Natural killer cell (primary cell): ENCODE measurements at places on chromosomes 2 and 18.

DNA sequence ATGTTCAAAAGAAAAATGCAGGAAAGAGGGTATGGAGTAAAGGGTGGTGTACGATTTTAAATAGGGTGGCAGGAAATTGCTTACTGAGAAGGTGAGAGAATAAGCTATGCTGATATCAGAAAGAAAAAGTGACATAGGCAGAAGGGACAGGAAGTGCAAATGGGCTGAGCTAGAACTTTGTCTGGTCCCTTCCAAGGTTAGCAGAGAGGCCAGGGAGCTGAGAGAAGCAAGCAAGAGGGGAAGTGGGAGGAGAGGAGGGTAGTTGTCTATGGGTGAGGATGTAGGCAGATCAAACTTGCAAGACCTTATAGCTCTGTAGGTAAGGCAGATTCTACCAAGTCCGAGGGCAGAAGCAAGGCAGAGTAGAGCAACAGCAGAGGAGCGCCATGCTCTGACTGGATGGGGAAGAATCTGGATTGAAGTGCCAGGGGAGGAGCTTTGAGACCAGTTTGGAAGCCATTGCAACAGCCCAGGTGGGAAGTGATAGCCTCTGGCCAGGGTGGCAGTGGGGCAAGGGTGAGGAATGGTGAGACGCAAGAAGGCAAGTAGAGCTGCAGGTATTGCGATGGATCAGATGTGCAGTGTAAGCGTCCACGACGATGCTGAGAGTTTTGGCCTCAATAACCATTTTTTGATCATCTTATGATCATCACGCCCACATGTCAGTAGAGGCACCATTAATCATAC lies 134.4 kb upstream of the APCDD1 start:
- no peak overlapping the region for H3K4me3 ChIP-seq
- no peak for DNase-seq
- H3K27ac ChIP-seq, result no peak overlapping the region
- H3K36me3 ChIP-seq, result no peaks in the 10 kb centered on the region
- peaks cover 4% of the 10 kb centered on the region for H3K4me1 ChIP-seq

- H3K36me3 ChIP-seq, result no peaks in the 10 kb centered on the region
- no peak overlapping the region for H3K27ac ChIP-seq
- DNase-seq, result no peak
- H3K4me3 ChIP-seq, result no peak overlapping the region
- no peaks in the 10 kb centered on the region for H3K4me1 ChIP-seq
- no peaks in the 10 kb centered on the region for H3K27me3 ChIP-seq
Measured at GRCh38 chr2:209570194-209570593, 146.3 kb downstream of the MAP2 start.

- peaks cover 4% of the 10 kb centered on the region for H3K4me1 ChIP-seq
- no peak overlapping the region for H3K27ac ChIP-seq
- no peaks in the 10 kb centered on the region for H3K27me3 ChIP-seq
- no peak overlapping the region for H3K4me3 ChIP-seq
Measured at GRCh38 chr2:118123561-118124232, 35.4 kb downstream of the INSIG2 start.

DNA sequence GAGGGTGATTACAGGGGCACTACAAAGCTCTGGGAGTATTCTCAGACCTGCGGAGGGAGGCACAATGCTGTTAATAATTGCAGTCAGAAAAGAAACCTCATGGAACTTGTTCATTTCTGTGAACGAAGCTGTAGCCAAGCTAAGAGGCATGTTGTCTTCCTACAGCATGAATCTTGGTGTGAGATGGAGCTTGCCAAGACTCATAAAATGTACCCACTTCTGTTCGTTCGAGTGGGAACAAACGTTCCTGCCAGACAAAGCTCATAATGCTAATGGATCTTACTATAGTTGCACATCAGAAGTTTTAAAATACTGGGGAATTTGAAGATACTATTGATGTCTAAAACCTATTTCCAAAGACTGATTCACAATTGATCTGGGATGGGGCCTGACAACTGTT lies 489.1 kb downstream of the ZEB2 start:
- no peaks in the 10 kb centered on the region for H3K4me1 ChIP-seq
- no peak for DNase-seq
- no peak overlapping the region for H3K27ac ChIP-seq
- no peaks in the 10 kb centered on the region for H3K36me3 ChIP-seq
- no peaks in the 10 kb centered on the region for H3K27me3 ChIP-seq
- H3K4me3 ChIP-seq, result no peak overlapping the region

DNA sequence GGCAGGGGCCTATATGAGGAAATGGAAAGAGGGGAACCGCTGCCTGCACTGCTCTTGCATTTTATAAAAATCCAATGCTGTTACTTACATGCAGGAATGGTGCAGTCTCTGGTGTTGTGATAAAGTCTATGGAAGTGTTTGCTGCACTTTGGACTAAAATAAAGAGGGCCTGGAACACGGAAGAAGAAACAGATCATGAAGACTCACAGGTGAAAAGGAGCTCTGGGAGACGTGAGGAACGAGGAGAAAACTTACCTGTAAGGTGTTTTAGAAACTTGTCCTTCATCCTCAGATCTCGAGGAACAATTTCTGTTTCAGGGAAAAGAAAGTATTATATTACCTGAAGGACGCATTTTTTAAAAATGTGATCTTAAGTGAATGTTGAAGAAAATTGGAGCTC lies 1.9 kb downstream of the ALKAL2 start:
- H3K27me3 ChIP-seq, result peaks cover 16% of the 10 kb centered on the region
- DNase-seq, result no peak
- no peak overlapping the region for H3K27ac ChIP-seq
- H3K4me1 ChIP-seq, result peaks cover 20% of the 10 kb centered on the region
- no peak overlapping the region for H3K4me3 ChIP-seq

DNA sequence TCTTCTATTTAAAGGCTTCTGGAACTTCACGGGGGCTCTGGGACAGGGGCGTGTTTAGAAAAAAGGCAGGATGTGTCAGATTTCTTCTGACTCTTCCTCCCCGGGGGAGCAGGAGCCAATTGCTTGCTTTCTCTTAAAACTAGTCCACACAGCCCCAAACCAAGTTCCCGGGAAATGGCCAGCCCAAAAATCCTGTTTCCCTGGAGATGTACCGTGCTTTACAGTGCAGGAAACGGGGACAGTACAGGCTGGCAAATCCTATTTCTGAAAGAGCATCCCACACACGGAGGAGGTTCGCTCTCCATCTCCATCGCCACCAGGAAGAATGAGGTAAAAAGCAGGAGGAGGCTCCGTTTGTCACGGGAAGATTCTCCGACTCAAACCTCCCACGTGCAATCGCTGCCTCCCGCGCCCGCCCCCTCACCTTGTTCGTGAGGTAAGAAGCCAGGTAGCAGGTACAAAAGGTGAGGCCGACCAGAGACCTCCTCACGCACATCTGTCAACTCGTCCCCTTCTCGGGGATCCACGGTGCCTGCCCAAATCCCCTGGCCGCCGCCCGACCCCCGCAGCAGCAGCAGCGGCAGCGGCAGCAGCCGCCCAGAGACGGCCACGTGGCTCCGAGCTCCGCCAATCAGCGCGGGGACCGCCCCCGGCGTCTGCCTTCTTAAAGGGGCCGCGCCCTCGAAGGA lies 15.6 kb upstream of the RIOK3 start:
- H3K27me3 ChIP-seq, result no peaks in the 10 kb centered on the region
- H3K36me3 ChIP-seq, result no peaks in the 10 kb centered on the region
- peaks cover 18% of the 10 kb centered on the region for H3K4me1 ChIP-seq
- peak overlapping the region; percentile 97 for H3K4me3 ChIP-seq
- H3K27ac ChIP-seq, result peak overlapping the region; percentile 31

DNA sequence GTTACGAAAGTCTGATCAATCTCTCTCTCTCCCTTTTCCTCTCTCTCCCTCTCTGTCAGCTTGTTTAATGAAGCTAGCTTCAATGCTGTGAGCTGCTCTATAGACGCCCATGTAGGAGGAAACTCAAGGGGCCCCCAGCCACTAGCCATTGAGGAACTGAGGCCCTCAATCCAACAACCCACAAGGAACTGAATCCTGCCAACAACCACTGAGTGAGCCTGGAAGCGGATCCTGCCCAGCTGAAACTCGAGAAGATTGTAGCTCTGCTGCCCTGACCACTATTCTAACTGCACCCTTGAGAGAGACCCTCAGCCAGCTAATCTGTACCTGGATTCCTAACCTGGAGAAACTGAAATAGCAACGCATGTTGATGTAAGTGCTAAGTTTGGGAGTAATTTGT lies 129.2 kb downstream of the BCL11A start:
- no peak overlapping the region for H3K27ac ChIP-seq
- no peaks in the 10 kb centered on the region for H3K27me3 ChIP-seq
- no peak overlapping the region for H3K4me3 ChIP-seq
- DNase-seq, result no peak
- H3K36me3 ChIP-seq, result no peaks in the 10 kb centered on the region
- H3K4me1 ChIP-seq, result peaks cover 2% of the 10 kb centered on the region

DNA sequence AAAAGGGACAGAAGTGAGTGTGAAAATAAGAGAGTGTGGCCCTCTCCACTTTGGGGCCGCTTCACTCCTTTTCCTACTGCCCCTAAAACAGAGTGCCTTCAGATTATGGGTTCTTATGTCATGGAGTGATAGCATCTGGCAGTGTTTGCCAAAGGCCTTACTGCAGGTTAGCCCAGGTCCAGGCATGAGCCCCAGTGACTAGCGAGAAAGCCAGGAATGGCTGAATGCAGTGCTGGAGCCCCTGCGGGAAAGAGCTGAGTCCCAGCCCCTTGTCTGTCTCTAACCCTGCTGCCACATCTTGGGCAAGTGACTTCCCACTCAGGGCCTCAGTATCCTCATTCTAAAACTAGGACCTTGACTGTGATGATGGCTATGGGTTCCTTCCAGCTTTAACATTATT lies 6.0 kb downstream of the IGFBP5 start:
- no peak overlapping the region for H3K4me3 ChIP-seq
- H3K36me3 ChIP-seq, result no peaks in the 10 kb centered on the region
- DNase-seq, result no peak
- peaks cover 23% of the 10 kb centered on the region for H3K4me1 ChIP-seq

GRCh38 chr2:74554820-74555531 lies 456 bp downstream of the DOK1 start:
- H3K4me1 ChIP-seq, result peaks cover 24% of the 10 kb centered on the region
- H3K27ac ChIP-seq, result peak overlapping the region; percentile 66
- DNase-seq, result peak; percentile 39
- peak overlapping the region; percentile 70 for H3K4me3 ChIP-seq

DNA sequence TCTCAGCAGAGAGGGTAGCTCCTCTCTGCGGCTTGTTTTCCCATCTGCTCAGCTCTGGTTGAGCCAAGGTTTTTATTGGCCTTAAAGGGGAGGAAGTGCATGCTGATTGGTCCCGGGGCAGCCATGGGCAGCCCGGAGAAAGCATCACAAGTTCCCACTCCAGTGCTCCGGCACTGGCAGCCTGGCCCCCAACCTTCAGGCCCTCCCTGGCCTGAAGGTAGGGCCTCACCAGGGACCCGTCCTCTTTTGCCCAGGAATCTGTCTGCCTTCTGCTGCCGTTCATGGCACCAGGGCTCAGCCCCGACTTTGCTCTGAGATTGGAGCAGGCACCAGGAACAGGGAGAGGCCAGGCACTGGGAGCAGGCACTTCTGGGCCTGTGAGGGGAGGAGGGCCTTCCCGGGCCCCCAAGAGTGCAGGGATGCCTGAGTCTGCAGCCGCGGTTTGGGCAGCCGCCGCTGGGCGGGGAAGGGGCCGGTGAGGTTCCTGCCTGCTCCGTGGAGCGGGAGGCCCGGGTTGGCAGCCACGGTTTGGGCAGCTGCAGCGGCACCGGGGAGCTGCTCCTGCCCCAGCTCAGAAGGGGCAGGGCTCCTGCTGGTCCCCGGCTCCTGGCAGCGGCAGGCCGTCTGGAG lies 17.5 kb upstream of the ILKAP start:
- H3K4me3 ChIP-seq, result no peak overlapping the region
- no peaks in the 10 kb centered on the region for H3K36me3 ChIP-seq
- no peaks in the 10 kb centered on the region for H3K4me1 ChIP-seq
- DNase-seq, result no peak
- no peaks in the 10 kb centered on the region for H3K27me3 ChIP-seq

DNA sequence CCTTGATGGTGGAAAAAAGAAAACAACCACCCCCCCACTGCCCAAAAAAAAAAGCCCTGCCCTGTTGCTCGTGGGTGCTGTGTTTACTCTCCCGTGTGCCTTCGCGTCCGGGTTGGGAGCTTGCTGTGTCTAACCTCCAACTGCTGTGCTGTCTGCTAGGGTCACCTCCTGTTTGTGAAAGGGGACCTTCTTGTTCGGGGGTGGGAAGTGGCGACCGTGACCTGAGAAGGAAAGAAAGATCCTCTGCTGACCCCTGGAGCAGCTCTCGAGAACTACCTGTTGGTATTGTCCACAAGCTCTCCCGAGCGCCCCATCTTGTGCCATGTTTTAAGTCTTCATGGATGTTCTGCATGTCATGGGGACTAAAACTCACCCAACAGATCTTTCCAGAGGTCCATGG lies 28.0 kb downstream of the MAL start:
- H3K4me1 ChIP-seq, result no peaks in the 10 kb centered on the region
- no peaks in the 10 kb centered on the region for H3K27me3 ChIP-seq

DNA sequence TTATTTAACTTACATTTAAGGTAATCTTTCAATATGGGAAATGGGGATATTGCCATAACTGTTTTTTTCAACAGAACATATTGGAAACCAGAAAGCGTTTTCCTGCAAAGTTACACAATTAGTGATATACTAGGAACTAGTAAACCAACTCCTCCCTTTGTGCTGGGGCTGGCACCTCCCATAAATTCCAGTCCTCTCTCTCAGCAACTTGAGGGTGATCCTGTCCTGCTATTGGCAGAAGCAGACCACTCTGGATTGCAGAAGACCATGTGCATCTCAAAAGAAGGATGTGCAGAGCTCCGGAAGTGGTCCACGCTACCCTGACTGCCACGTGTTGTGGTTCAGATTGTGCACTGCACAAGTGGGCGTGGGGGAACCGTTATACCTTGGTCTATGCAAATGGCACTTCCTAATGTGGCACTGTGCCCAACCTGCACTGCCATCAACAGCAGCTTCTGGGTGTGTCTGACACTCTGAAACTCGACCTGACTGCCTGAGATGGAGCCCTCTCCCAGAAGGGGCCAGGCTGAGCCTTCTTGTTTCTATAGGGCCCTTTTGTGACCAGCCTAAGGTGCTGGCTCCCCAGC lies 219.2 kb downstream of the ZNF516 start:
- H3K27ac ChIP-seq, result no peak overlapping the region
- DNase-seq, result no peak
- no peaks in the 10 kb centered on the region for H3K27me3 ChIP-seq
- no peaks in the 10 kb centered on the region for H3K36me3 ChIP-seq

DNA sequence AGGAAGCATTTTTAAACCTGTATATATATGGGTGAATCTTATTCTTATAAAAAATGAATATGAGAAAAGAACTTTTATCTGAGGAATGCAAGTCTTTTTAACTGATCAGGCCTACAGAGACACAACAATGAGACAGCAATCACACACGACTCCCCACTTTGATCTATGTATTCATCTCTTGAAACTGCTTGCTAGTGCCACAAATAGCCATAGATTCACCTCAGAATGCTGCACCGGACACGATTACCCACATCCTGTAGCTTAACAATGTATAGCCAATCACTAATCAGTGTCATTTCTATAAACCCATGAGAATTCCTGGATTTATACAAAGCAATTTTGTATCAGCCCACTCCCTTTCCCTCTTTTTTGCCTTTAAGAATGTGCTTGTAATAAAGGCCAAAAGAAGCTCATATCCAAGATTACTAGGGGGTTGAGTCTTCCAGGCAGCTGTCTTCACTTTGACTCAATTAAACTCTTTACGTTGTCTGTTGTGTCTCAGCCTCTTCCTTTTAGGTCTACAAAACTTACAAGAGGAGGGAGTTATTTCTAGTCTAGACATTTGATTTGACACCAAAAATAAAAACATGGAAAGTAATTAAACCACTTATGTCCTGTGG lies 94.9 kb downstream of the MBD2 start:
- H3K4me1 ChIP-seq, result no peaks in the 10 kb centered on the region
- no peaks in the 10 kb centered on the region for H3K27me3 ChIP-seq
- H3K4me3 ChIP-seq, result no peak overlapping the region
- no peak overlapping the region for H3K27ac ChIP-seq
- DNase-seq, result no peak
